ENCODE measurements at places on chromosomes 16 and 17.

DNA sequence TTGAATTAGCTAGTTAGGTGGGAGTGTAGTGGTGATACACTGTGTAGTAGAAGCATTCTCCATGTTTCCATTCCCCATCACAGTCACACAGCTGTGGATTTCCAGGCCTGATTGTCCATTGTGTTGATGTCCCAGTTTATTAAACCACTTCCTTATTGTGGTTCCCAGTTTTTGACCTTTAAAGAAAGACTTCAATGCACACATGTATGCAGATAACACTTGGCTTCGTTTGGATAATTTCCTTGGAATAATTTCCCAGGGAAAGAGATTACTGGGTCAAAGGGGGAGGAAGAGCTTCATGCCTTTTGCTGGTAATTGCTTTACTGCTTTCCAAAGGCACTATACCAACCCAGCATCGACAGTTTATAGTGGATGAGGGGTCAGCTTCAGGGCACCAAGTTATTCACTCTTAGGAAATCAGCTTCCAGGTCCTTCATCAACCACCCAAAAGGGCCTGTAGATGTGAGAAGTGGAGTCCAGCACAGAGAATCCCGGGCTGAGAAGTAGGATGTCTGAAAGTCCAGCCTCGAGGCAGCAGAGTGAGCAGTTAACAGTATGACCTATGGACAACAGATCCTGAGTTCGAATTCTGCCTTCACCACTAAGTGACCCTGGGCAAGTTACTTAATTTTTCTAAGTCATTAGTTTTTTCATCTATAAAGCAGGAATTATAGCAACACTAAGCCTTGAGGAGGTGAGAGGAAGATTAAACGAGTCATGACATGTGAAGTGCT, 31.3 kb upstream of the TNS4 start:
- DNase-seq = no peak

DNA sequence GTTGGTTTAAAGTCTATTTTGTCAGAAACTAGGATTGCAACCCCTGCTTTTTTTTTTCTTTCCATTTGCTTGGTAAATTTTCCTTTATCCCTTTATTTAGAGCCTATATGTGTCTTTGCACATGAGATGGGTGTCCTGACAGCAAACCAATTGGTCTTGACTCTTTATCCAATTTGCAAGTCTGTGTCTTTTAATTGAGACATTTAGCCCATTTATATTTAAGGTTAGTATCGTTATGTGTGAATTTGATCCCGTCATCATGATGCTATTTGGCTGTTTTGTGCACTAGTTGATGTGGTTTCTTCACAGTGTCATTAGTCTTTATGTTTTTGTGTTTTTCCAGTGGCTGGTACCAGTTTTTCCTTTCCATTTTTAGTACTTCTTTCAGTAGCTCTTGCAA, 127.7 kb upstream of the ZNF267 start:
- no peak for DNase-seq

GRCh38 chr17:17479209-17479608, 2.4 kb downstream of the MED9 start:
- DNase-seq = no peak

DNA sequence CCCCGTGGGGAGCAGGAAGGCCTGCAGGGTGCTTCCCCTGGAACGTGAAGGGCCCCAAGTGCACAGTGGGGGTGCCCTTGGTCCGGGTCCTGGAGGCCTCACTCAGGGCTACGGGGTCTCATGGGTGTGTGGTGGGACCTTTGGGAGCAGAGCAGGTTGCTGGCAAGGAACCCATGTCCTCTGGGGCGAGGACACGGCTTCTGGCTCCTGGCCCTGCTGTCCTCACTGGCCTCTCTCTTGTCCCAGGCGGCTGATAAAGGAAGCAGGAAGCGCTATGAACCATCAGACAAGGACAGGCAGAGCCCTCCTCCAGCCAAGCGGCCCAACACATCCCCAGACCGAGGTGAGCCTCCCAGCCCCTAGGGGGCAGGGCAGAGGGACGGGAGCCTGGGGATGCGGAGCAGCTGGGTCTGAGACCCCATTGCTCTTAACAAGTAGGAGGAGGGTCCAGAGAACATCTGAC, 9.8 kb upstream of the IL17C start:
- DNase-seq = peak; percentile 92

DNA sequence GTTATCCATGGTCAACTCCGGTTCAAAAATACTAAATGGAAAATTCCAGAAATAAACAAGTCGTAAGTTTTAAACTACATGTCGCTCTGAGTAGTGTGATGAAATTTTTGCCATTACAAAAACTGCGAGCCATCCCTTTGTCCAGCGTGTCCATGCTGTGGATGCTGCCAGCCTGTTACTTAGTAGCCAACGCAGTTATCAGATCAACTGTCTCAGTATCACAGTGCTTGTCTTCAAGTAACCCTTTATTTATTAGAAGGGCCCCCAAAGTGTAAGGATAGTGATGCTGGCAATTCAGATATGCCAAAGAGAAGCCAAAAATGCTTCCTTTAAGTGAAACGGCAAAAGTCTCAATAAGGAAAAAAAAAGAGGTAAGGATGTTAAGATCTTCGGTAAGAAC, 23.9 kb downstream of the SNN start:
- no peak for DNase-seq

- DNase-seq = no peak
Observed at GRCh38 chr16:88482630-88483391, 29.7 kb downstream of the ZFPM1 start.

DNA sequence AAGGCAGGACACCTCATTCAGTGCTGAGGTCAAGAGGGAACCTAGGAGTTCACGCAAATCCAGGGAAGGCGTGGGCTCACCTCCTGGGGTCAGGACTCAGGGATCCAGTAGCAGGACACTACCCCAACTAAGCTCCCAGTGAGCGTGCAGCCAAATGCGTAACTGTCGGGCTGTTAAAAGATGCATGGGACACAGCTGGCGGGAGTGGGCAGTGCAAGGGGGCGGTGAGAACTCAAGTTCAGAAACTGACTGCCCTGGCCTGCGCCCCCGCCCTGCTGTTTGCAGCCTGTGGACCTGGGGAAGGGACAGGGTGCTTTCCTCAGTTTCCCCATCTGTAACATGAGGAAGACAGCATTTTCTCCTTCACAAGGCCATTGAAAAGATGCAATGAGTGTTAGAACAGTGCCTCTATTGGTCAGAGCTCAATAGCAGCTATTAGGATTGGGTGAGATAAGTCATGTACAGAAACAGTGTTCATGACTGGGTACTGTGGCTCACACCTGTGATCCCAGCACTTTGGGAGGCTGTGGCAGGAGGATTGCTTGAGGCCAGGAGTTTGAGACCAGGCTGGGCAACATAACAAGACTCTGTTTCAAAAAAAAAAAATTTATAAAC, 20.2 kb downstream of the CDIPT start:
- no peak for DNase-seq

DNA sequence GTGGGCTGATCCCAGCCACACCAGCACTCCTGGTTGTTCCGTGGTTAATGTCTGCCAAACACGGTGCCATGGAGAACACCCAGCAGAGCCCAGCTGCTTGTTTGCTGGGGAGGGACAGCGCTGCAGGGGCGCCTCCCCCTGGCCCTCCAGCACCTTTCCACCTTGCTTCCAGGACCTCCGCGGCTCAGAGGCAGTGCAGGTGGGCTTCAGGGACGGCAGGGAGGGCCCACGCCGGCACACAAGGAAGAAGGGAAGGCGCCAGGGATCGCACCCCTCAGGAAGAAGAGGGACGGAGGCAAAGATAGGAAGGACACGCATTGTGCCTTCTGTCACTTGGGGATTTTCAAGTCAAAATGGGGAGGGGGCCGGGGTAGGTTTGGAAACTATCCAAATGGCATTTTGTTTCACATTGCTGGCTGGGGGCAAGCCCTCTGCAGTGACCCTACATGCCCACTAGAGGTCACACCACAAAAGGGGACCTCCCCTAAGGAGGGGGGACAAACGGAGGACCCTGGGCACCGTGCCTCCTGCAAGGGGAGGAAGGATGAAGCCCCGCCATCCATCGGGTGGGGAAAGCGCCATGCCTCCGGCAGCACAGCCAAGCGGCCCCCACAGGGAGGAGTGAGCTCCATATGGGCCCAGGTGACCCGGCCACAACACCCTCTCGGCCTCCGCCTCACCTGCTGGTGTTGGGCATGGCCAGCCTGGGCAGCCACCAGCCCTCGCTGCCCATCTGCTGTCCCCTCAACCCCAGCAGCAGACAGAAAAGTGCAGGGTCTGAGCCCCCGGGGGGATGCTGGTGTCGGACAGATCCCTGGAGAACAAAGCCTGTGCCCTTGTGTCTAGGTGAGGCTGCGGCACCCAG, 7.5 kb upstream of the C16orf95 start:
- DNase-seq = peak; percentile 81

GRCh38 chr17:74491626-74492025, 25.2 kb downstream of the CD300A start:
- DNase-seq = no peak

DNA sequence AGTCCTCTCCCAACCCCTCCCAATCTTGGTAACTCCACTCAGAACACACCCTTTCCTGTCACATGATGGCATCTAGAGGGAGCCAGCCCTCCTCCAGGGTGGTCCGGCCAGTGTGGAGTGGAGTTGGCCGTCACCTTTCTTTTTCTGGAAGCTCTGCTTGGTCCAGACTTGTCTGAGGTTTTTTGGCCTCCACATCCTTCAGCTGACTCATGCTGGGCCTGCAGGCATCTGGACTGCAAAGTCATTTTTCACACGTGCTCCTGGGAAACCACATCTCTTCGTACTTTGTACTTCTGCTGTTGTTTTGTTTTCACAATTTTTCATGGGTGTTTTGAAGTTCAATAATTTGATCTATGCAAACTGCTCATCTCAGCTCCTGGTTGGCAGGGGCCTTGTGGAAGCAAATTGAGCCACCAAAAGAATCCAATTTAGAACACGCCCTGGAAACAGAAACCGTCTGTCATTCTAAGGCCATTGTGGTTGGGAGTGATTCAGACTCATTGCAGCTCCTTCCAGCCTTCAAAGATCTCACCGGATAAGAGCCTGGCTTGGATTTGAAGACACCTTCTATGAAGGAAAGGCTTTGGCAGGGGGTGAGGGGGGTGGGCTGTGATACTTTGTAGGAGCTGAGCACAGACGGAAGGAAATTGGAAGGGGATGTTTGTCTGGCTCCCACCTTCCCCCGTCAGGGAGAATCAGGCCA, 42.4 kb upstream of the NF1 start:
- DNase-seq = no peak

DNA sequence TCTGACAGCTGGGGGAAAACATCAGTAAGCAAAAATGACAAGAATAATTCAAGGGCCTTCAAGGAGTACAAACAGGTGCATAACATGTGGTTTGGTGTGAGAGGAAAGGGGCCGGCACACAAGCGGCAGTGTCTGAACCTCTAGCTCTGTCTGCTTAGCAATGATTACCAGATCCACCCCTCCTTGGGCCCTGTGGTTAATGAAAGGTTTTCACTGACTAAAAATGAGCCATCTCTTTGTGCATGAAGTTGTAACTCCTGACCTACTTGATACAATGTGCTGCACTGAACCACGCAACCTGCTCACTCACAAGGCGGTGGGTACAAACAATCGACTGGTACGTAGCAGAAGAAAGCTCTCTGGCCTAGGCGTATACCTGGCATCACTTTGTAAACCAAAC, 15.1 kb downstream of the FAM117A start:
- DNase-seq = no peak

- DNase-seq = peak; percentile 50
Observed at GRCh38 chr17:10631048-10631700, 25.9 kb downstream of the MYH3 start.

DNA sequence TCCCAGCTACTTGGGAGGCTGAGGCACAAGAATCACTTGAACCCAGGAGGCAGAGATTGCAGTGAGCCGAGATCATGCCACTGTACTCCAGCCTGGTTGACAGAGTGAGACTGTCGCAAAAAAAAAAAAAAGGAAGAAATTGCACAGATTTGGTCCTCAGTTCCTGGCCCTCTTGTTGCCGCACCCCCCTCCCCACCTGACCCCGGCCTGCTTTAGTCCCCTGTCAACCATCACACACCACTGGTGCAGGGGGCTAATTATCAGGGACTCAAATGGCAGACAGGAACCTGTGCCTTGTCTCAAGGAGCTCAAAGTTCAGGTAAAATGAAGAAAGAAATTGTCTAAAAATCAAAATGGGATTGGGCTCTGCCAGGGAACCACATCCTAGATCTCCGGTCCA, 28.1 kb downstream of the NGFR start:
- no peak for DNase-seq

DNA sequence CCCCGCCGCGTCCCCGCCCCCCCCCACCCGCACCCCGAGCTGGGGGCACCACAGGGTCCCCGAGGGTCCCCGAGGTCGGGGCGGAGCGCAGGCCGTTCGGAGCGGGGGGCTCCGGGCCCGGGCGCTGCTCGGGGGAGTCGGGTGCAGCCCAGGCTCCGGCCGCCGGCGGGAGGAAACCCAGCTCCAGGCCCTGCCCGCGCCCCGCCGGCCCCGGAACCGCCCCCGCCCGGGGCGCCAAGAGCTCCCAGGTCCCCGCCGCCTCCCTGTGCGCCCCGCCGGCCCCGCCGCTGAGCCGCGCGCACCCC, 33.2 kb upstream of the RPH3AL start:
- DNase-seq = no peak

GRCh38 chr17:39960524-39961041, 2.2 kb upstream of the GSDMA start:
- DNase-seq = no peak

GRCh38 chr16:64098451-64098850, 1023.4 kb downstream of the CDH11 start:
- no peak for DNase-seq

- DNase-seq = peak; percentile 53
Observed at GRCh38 chr17:76567634-76568432, 17.8 kb downstream of the ST6GALNAC2 start.

- no peak for DNase-seq
Observed at GRCh38 chr17:57578608-57579225, 166.4 kb downstream of the CCDC182 start.

DNA sequence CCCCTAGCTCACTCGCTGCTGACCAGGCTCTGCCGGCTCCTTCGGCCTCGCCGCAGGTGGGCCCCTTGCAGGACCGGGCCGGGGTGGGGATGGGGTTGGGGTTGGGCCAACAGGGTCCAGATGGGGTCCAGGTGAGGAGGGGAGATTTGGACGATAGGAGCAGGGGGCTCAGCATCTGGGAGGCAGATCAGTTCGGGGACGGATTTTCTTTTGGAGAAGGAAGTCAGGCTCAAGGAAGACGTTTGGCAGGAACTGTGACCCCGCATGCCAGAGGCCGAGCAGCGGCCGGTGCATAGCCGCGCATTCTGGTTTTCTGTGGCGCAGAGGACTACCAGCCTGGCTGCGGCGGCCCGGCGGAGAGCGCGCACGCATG, 845 bp upstream of the ALDOA start:
- no peak for DNase-seq

- DNase-seq = no peak
Observed at GRCh38 chr17:57422574-57423164, 166.3 kb downstream of the MSI2 start.

DNA sequence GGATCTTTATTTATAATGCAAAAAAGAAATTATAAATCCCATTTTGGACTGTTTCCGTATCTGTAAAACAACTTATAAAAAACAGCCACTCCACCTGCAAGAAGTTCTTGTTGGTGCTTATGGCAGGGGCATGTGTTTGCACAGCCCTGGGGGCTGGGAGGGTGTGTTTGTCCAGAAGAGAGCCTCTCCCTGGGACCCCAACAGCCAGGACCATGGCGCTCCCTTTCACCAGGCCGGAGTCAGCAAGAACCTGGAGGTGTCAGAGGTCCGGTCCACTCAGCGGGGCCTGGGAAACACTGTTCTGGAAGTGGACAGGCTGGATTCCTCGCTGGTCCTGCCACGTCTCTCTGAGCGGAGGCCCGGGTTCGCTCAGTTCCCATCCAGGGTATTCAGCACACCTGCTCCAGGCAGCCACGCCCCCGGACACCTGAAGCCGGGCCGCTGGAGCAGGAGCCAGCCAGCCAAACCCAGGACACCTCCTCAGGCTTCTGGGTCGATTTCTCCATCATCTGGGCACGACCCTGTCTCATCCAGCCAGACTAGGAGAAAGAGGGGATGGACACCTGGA, 18.9 kb upstream of the GINS2 start:
- no peak for DNase-seq

Measured in GM23338 (cell line).